ENCODE measurements at places on chromosomes 1 and 21.

GRCh38 chr21:41048145-41048544, 119.8 kb upstream of the BACE2 start:
- no peaks in the 10 kb centered on the region for H3K36me3 ChIP-seq
- H3K27ac ChIP-seq, result no peak overlapping the region
- no peak for DNase-seq
- no peak overlapping the region for H3K4me3 ChIP-seq
- no peaks in the 10 kb centered on the region for H3K4me1 ChIP-seq

- H3K27ac ChIP-seq, result no peak overlapping the region
- DNase-seq, result no peak
- no peaks in the 10 kb centered on the region for H3K36me3 ChIP-seq
- H3K4me1 ChIP-seq, result no peaks in the 10 kb centered on the region
Observed at GRCh38 chr21:36437745-36438128, 42.2 kb downstream of the CLDN14 start.

DNA sequence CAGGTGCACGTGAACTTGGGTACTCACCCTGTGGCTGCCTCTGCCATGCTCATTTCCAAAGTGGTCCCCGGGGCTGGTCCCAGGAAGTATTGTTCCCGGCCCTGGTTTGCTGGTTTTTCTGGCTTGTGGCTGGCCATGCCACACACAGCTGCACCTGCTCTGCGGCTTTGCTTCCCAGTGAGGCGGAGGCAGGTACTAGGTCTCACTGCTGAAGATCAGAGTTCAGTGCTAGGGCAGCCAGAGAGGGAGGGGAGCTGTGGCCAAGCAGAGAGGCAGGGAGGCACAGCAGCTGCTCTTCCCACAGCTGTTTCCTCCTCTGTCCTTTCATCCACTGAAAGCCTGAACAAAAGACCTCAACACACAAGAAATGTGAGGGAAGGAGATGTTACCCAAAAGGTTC, 30.5 kb downstream of the ENO1 start:
- no peaks in the 10 kb centered on the region for H3K4me1 ChIP-seq
- no peak overlapping the region for H3K27ac ChIP-seq
- no peak overlapping the region for H3K4me3 ChIP-seq

DNA sequence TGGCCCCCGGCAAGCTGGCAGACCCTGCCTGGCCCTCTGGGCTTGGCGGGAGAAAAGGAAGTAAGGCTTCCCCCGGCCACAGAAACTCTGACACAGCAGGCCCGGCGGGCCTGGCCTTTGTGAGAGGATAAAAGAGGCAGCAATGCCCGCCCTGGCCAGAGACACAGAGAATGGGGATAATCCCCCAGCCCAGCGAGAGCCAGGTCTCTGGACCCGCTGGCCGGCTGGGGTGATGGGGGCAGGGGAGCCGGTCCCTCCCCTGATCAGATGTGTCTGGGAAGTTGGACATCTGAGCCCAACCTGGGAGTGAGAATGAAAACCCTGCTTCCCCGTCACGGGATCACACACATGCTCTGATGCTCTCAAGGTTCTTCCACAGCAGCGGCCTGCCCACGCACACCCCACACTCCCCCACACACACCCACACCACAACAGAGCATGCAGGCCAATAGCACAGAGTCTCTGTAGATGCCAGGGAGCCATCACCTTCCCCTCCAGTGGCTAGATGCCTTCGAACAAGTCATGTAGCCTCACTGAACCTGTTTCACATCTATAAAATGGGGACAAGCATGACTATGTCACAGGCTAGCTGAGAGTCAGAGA, 4.2 kb downstream of the RSPO1 start:
- H3K36me3 ChIP-seq, result peaks cover 7% of the 10 kb centered on the region
- peaks cover 90% of the 10 kb centered on the region for H3K27me3 ChIP-seq
- H3K27ac ChIP-seq, result no peak overlapping the region
- DNase-seq, result no peak

GRCh38 chr1:25447547-25447946, 16.9 kb downstream of the MACO1 start:
- no peak overlapping the region for H3K4me3 ChIP-seq
- H3K27me3 ChIP-seq, result no peaks in the 10 kb centered on the region
- H3K36me3 ChIP-seq, result peaks cover 2% of the 10 kb centered on the region

- peaks cover 11% of the 10 kb centered on the region for H3K36me3 ChIP-seq
- no peak overlapping the region for H3K27ac ChIP-seq
- DNase-seq, result no peak
- H3K27me3 ChIP-seq, result no peaks in the 10 kb centered on the region
Observed at GRCh38 chr1:170009551-170009950, 64.9 kb downstream of the KIFAP3 start.

GRCh38 chr1:33898406-33898805, 34.5 kb downstream of the HMGB4 start:
- H3K27me3 ChIP-seq, result peaks cover 24% of the 10 kb centered on the region
- no peak overlapping the region for H3K4me3 ChIP-seq
- DNase-seq, result no peak
- no peak overlapping the region for H3K27ac ChIP-seq
- H3K4me1 ChIP-seq, result no peaks in the 10 kb centered on the region

DNA sequence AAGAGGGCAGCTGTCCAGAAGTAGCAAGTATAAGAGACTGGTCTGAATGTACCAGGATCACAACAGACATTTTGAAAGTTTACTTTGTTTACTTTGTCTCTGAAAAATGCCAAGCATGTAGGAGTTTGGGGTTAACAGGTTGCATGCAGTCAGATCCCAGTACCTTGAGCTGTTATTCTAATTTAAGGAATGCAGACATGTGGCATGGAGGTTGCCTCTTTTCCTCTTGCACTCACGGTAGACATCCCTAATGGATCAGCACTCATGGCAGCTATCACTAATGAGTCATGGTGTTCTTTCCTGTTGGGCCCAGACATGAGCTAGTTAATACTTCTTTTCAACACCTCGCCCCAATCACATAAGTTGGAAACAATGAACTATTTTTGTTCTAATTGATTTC, 67.3 kb downstream of the GADD45A start:
- H3K27ac ChIP-seq, result no peak overlapping the region
- no peak for DNase-seq
- H3K4me3 ChIP-seq, result no peak overlapping the region
- H3K36me3 ChIP-seq, result no peaks in the 10 kb centered on the region
- H3K27me3 ChIP-seq, result peaks cover 22% of the 10 kb centered on the region

DNA sequence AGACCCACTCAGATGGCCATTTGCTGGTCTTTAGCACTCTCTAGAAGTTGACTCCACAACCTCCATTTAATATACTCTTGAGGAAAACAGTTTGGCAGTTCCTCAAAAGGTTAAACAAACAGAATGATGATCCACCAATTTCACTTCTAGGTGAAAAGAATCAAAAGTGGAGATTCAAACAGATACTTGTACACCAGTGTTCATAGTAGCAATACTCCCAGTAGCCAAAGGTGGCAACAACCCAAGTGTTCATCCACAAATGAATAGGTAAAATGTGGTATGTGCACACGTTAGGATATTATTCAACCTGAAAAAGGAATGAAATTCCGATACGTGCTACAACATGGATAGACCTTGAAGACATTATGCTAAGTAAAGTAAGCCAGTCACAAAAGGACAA, 6.3 kb downstream of the PRCC start:
- H3K27me3 ChIP-seq, result no peaks in the 10 kb centered on the region
- H3K4me1 ChIP-seq, result peaks cover 55% of the 10 kb centered on the region
- H3K27ac ChIP-seq, result peak overlapping the region; percentile 45
- DNase-seq, result no peak
- H3K4me3 ChIP-seq, result no peak overlapping the region

DNA sequence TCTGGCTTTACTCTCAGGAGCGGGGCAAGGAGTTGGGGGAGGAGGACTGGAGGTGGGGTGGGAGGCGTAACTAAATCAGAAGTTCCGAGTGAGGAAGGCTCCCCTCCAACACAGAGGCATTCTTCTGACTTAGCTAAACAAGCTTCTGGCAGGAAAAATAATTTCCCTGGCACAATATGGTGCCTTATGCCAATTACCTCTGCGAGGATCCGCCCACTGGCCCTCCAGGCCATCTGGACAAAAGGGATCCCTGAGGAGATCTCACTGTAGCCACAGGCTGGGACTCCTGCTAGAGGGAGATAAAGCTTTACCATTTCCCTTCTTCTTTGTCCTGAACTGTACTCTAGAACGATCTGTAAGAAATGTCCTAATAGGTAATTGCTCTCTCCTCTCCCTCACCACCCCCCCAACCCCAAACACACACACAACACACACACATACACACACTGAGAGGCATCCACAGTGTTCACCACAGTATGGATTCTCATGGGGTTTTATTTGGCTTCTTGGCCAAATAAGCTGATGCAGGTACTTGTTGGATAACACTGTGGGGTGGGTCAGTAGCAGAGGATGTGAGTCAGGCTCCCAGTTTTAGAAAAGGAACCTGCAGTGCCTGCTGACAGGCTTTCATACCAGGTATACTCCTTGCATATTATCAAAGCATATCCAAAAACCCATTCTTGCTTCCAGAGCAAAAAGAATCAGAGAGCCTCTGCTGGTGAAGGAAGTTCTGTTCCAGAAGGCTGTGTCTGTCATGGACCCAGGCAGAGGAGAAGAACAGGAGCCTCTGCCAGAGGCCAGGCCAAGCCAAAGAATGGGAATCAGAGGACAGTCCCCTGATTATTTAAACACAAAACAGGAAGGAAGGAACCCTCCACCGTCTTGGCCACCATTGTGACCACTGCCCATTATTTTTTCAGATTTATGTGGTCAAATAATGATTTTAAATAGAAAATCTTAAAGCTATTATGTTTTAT, 169.1 kb downstream of the C1orf21 start:
- H3K4me1 ChIP-seq, result no peaks in the 10 kb centered on the region
- no peak overlapping the region for H3K27ac ChIP-seq
- no peak overlapping the region for H3K4me3 ChIP-seq
- DNase-seq, result no peak

- H3K27ac ChIP-seq, result peak overlapping the region; percentile 45
- H3K27me3 ChIP-seq, result peaks cover 50% of the 10 kb centered on the region
- peaks cover 7% of the 10 kb centered on the region for H3K36me3 ChIP-seq
Observed at GRCh38 chr1:41343790-41344699, 17.2 kb upstream of the FOXO6 start.

GRCh38 chr1:79430437-79430836, 423.9 kb upstream of the ADGRL4 start:
- H3K4me3 ChIP-seq, result no peak overlapping the region
- no peak for DNase-seq
- H3K4me1 ChIP-seq, result no peaks in the 10 kb centered on the region
- no peaks in the 10 kb centered on the region for H3K27me3 ChIP-seq
- H3K36me3 ChIP-seq, result no peaks in the 10 kb centered on the region

GRCh38 chr1:214422137-214422671, 129.2 kb downstream of the PTPN14 start:
- no peak overlapping the region for H3K27ac ChIP-seq
- no peaks in the 10 kb centered on the region for H3K27me3 ChIP-seq
- H3K36me3 ChIP-seq, result no peaks in the 10 kb centered on the region

GRCh38 chr1:165899461-165899941, 72.1 kb downstream of the UCK2 start:
- DNase-seq, result no peak
- peak overlapping the region; percentile 11 for H3K27ac ChIP-seq
- no peaks in the 10 kb centered on the region for H3K36me3 ChIP-seq
- H3K27me3 ChIP-seq, result no peaks in the 10 kb centered on the region
- H3K4me3 ChIP-seq, result no peak overlapping the region

- peaks cover 56% of the 10 kb centered on the region for H3K4me1 ChIP-seq
- DNase-seq, result no peak
- no peaks in the 10 kb centered on the region for H3K36me3 ChIP-seq
- H3K27ac ChIP-seq, result peak overlapping the region; percentile 61
- peak overlapping the region; percentile 85 for H3K4me3 ChIP-seq
- H3K27me3 ChIP-seq, result no peaks in the 10 kb centered on the region
Observed at GRCh38 chr1:117370071-117370470, 2.8 kb downstream of the MAN1A2 start.

DNA sequence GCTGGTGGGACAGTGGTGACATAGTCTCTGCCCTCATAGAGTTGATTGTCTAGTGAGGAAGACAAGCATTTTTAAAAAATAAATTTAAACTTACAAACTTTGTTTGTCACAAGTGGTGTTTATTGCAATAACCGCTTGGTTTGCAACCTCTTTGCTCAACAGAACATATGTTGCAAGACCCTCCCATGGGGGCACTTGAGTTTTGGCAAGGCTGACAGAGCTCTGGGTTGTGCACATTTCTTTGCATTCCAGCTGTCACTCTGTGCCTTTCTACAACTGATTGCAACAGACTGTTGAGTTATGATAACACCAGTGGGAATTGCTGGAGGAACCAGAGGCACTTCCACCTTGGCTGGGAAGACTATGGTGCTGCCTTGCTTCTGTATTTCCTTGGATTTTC, 58.4 kb downstream of the LAMC2 start:
- H3K4me3 ChIP-seq, result no peak overlapping the region
- no peaks in the 10 kb centered on the region for H3K36me3 ChIP-seq
- H3K4me1 ChIP-seq, result no peaks in the 10 kb centered on the region
- peaks cover 53% of the 10 kb centered on the region for H3K27me3 ChIP-seq
- no peak for DNase-seq

DNA sequence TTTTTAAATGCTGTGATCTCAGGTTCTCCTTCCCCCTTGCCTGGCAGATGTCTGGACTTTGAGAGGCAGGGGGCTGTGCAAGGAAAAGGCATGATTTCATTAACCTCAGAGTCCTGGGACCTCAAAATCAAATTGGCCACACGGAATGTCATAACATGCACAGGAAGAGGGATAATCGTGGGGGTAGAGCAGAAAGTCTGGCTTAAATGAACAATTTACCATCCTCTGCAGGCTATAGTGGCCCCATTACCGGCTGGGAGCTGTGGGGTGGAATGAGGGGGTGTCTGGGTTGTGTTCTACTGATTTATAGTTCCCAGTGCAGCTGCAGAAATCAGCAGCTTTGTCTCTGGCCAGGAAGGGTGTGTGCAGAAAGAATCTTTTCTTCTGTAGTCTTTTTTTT, 10.8 kb downstream of the OPRD1 start:
- H3K27me3 ChIP-seq, result peaks cover 30% of the 10 kb centered on the region
- H3K4me1 ChIP-seq, result no peaks in the 10 kb centered on the region
- DNase-seq, result no peak

DNA sequence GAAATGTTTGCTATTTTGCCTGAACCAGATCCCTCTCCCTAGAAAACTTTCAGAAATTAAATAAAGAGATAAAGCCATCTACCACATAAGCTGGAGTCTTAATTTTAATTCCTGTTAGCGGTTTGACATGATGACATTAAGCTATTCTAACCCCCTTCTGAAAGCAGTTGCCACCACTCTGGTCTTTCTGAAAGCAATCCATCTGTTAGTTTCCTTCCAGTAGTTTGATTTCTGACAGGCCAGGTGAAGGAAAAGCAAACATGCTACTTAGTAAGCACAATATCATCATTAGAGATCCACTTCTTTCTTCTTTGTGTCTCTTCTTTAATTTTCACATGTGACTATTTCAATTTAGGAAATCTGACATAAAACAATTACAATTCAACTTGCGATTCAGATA, 39.9 kb downstream of the RGL1 start:
- no peaks in the 10 kb centered on the region for H3K27me3 ChIP-seq
- no peak overlapping the region for H3K27ac ChIP-seq

DNA sequence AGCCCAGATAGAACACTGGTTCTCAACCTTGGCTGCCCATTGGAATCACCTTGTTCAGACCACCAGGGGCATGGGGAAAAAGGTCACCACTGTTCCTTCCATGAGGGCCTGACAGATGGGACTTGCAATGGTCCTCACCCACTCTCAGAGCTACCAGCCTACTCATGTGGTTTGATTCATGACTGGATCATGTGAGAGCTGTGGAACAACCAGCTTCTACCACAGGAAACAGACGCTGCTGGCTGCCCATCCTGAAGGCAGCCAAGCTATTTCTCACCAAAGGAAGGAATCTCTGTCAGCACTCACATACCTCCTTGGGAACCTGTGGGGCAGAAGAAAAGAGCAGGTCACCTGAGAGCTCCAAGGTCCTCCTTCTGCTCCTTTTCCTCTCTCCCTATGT, 53.6 kb downstream of the CAPN8 start:
- no peak overlapping the region for H3K4me3 ChIP-seq
- peaks cover 5% of the 10 kb centered on the region for H3K4me1 ChIP-seq
- no peaks in the 10 kb centered on the region for H3K27me3 ChIP-seq
- DNase-seq, result no peak
- no peaks in the 10 kb centered on the region for H3K36me3 ChIP-seq

Data from T-helper 17 cell (primary cell).